Forelimb muscle (tissue), 1 donor: ENCODE measurements at places on chromosomes 3 and 15.

DNA sequence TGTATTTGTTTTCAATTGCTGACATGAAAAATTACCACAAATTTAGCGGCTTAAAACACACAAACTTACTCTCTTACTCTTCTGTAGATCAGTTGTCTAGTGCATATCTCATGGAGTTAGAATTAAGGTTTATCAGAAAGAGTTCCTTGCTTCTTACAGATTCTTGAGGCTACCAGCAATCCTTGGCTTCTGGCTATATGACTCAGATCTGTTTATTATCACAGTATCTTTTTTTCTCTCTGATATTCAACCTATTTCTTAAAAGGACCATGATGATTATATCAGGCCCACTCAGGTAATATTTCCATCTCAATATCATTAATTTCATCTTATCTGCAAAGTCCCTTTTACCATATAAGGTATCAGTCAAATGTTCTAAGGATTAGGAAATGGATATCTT lies 263.5 kb upstream of the BCHE start:
- no peak for DNase-seq

GRCh38 chr15:58398071-58398470 lies 33.7 kb upstream of the LIPC start:
- no peak for DNase-seq

DNA sequence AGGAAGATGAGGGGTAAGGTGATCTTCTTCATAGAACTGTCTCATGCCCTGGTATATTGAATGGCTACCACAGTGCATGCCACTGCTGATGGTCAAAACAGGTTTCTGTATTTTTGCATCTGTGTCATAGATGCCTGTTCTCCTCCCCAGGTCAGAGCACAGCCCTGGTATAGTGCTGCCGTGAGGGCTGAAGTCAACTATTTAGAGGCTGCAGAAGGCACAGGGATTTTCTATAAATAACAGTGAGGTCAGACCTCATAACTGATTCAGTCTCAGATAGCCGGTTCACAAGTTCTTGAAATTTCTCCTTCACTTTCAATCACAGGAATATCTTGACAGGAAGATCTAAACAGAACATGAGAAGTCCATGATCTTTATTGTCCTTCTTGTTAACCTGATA lies 99.2 kb upstream of the NUDT16 start:
- DNase-seq = no peak

- no peak for DNase-seq
These were observed 67.4 kb upstream of the TAMM41 start for GRCh38 chr3:11914041-11914440.

DNA sequence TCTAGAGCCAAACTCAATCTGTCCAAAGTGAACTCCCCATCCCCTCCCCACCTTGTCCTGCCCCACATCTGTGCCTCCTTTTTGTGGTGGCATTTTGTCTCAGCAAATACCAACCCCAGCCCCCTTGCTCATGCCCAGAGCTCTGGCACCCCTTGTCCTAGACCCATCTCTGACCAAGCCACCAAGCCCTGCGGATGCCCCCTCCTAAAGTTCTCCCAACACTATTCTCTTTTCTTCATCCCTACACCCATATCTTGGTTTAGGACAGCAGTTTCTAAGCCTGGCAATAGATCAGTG lies 17.7 kb downstream of the ACAA1 start:
- DNase-seq = no peak

GRCh38 chr3:126984391-126985131 lies 1.6 kb downstream of the PLXNA1 start:
- no peak for DNase-seq

DNA sequence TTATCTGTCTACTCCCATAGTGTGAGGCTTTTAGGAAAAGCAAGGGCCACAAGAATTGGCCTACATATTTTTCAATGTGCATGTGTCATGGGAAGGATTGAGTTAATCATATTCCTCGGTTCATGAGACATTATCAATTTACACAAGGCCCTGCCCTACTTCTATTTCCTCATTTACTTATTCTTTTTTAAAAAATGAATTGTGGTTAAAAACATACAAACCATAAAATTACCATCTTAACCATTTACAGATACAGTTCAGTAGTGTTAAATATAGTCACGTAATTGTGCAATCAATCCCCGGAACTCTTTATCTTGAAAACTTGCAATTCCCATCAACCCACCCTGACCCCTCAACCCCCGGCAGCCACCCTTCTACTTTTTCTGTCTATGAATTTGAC lies 284.0 kb upstream of the GADL1 start:
- no peak for DNase-seq

DNA sequence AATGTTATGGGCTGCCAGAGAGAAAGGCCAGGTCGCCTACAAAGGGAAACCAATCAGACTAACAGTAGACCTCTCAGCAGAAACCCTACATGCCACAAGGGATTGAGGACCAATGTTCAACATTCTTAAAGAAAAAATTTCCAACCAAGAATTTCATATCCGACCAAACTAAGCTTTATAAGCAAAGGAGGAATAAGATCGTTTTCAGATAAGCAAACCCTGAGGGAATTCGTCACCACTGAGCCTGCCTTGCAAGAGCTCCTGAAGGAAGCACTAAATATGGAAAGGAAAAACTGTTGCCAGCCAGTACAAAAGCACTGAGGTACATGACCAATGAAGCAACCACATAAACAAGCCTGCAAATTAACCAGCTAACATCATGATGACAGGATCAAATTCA lies 33.1 kb downstream of the PYGO1 start:
- DNase-seq = no peak

GRCh38 chr15:63922261-63922904 lies 88.6 kb upstream of the HERC1 start:
- DNase-seq = no peak

DNA sequence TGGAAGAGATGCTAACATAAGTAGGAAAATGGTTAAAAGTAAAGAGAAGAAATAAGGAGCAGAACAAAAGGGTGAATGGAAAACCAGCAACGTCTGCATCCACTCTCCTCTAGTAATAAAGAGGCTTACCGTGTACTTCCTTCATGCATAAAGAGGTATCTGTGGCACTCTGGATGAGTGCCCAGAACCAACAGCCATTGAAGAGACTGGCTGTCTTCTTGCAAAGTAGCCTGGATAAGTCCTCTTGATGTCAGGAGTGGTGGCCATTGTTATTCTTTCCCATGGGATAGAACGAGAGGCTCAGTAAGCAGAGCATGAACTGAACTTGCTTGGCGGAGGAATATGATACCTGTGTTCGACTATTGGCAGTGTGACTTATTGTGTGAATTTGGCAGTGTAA lies 186.2 kb upstream of the RASGRP1 start:
- DNase-seq = no peak

- no peak for DNase-seq
These were observed 102.6 kb upstream of the GAP43 start for GRCh38 chr3:115520651-115521245.

- no peak for DNase-seq
These were observed 72.3 kb downstream of the TAMM41 start for GRCh38 chr3:11774296-11774877.

DNA sequence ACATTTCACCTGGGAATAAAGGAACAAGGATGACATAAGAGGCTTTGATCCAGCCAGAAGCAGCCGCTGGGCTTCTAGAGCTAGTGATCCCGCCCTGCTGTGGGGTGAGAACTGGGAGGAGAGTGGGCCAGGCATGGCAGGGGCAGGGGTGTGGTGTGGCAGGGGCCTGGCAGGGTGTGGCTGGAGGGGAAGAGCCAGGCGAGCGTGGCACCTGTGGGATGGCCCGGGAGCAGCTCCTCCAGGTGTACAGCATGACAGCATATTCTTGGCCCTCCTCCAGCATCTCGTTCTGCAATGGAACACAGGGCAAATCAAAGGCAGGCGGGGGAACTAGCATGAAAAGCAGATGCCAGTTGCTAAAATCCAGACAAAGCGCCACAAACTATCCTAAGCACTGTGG lies 35.5 kb downstream of the CYFIP1 start:
- no peak for DNase-seq

DNA sequence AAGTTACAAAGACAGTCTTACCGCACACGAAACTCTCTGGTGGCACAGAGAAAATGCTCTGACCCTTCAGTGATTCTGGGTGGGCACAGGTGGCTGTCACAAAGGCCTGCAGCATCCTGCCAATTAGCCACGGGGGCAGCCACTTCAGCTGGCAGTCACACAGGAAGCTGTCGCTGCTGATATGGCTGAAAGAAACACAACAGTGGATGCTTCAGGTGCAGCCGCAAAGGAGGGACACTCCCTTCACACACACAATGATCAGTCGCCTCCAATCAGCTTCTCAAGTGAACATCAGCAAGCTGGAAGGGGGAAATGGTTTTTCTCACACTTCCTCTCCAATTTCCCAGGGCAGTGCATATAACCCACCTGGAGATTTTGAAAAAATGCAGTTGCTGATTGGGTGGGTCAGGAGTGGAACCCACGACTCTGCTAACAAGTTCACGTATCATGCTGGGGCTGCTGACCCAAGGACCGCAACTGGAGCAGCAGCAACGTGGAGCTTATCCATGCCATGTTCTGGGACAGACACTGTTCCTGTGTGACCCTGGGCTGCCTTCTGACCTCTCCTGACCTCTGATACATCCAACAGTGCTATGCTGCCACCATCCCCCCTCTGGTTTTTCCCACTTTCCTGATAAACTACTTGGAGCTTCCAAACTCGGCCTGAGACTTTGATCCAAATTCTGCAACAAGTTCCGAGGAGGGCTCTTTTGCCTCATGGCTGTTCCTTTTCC lies 106.6 kb downstream of the LRIG1 start:
- DNase-seq = no peak

DNA sequence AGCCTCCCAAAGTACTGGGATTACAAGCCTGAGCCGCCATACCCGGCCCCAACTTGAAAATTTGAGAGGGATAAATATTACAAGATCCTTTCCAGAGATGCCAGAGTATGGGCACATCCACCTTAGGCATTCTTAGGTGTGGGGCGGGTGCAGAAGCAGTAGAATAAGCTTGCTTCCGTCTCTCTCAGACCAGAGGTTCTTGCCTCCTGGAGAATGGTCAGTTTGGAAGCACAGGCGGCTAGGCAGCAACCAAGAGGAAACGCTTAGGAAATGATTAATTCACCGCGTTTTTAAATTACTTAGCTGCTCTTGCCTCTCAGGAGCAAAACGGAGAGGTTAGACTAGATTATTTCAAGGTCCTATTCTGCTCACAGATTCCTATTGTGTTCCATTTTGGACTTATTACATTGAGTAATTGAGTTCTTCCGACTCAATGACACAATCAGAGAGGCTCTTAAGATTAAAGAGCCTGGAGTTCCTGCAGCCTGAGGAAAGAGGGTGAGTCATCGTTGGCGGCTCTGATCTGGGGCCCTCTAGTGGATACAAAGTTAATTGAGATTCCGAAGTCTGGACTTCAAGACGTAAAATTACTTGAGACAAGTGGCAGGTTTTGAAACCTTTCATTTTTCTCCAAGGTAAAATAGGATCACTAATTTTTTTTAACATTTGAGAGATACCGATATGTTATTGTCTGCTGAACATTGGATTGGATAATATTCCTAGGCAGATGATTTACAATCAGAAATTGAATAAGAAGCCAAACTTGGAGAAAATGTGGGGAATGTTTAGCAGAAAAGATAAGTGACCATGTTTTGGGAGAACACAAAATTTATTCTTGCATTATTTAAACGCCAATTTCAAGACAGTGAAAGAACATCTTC lies 5.8 kb upstream of the TOPAZ1 start:
- DNase-seq = peak; percentile 24

GRCh38 chr15:83155942-83156341 lies 48.5 kb downstream of the TM6SF1 start:
- no peak for DNase-seq
